ENCODE measurements at places on chromosomes 3 and 15.

DNA sequence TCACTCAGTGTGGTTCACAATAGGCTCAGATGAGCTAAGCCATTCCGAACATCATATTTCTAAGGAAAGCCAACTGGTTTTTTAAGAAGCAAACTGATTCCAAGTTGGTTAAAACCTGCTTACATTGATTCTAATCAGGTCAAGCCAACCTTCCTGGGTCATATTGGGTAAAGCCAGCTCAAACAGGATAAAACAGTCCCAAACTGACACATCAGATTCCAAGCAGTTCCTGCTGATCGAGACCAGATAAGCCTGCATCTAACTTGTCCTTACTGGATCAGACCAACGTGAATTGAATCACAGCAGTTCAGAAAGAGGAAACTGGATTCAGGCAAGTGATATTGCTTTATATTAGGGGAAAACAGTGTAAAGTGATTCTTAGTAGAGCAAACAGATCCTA, 18.6 kb upstream of the THSD4 start:
- no peak for DNase-seq

DNA sequence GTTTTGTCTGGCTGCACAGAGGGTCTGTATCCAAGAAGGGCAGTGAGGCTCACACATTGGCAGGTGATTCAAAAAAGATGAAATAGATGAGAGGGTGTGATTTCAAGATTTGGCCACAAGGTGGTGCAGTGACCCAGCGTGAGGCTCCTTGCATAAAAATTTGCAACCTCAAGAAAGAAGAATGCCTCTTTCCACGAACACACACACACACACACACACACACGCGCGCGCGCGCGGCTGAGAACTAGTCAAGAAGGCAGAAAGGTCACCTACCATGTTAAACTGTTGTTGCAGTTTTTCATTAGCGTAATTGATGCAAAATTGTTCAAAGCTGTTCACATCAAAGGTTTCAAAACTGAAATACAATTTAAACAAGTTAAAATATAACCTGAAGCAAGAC, 39.2 kb downstream of the MYO5C start:
- DNase-seq = peak; percentile 47

DNA sequence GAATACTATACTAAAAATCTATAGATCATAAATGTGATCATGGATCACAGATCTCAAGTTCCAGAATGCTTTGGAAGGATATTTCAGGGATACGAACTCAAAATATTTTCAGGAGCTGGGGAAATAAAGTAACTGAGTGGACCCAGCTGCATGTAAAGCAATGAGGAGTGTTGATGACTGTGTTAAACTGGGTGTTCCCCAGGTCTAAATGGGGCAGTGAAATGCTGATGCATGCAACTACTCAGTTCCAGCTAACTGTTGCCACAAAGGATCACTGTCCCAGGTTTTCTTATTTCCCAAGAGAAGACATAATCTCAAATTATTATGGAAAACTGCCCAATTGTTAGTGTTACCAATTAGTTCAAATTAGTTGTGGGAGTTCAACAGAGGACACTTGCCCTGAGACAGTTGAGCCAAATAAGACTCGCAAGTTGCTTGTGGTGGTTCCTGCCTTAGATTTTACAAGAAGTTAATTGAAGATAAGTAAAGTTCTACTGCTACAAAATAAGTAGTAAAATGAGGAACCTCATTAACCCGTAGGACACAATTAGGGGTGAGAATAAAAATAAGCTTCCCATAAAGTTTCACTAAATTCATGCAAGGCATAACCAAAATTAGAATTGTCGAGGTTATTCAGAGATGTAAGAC, 66.3 kb upstream of the IL12A start:
- DNase-seq = no peak

- DNase-seq = no peak
Measured at GRCh38 chr3:194986208-194987043, 284.5 kb downstream of the XXYLT1 start.

DNA sequence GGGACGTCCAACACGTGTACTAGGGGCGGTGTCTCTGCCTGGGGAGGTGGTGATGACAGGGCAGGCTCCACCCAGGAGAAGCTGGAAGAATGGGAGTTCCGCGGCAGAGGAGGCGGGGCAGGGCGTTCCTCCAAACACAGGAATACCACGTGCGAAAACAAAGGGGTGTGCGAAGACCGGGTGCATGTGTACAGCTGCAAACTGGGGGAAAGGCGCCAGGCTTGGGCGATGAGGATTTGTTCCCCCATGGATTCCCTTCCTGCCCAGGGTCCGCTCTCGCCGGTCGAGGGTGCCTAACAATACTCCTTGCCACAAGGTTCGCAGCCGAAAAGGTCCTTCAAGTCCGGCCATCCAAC, 500 bp upstream of the ZSCAN2 start:
- peak; percentile 58 for DNase-seq

- no peak for DNase-seq
Measured at GRCh38 chr3:127768346-127769008, 53.8 kb downstream of the MGLL start.

GRCh38 chr15:51816611-51817010, 12.8 kb upstream of the TMOD3 start:
- no peak for DNase-seq

DNA sequence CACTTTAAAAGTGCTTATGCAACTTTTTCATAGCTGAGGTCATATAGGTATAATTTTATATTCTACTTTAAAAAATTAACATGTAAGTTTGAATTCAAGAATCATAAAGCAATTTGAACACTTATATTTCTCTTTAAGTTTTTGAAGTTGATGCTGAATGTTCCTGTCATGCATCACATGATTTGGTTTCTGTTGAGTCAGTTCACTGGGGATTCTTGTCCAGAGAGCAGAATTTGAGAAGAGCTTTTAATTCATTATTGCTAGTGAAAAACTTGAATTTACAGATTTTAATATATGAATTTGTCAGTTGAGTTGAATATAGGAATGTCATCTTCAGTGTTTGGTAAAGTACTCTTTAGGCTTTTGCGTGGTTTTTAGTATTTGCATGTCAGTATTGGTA, 7.9 kb downstream of the SLC25A26 start:
- DNase-seq = no peak

DNA sequence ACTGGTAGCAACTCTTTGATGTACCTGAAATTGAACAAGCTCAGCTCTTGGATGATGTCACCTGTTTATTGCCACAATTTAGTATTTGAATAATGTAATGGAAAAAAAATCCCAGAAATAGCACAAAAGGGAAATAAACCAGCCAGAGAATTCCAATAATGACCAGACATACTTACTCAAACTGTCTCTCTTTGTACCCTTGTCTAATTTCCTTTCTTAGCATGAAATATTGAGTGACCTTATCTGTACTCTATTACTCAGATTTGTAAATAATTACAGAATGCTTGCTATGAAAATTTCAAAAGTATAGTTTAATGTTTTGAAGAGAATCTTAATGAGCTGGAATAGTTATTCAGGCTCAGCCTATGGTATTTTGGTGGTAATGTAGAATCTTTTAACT, 555.4 kb upstream of the SGO1 start:
- DNase-seq = no peak

DNA sequence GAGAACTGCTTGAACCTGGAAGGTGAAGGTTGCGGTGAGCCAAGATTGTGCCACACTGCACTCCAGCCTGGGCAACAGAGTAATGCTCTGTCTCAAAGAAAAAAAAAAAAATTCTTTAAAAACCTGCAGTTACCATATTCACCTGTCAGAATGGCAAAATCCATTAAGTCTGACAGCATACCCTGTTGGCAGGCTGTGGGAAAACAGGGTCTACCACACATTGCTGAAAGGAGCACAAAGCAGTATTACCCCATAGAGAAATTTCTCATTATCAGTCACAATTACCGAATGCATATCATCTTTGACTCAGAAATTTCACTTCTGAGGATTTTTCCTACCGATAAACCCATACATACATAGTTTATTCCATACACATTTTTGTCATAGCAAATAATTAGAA, 264.1 kb upstream of the SLCO3A1 start:
- DNase-seq = no peak

- DNase-seq = no peak
Measured at GRCh38 chr15:76398317-76399104, 61.9 kb downstream of the ISL2 start.

GRCh38 chr3:50136714-50137405, 18.3 kb upstream of the SEMA3F start:
- DNase-seq = no peak

DNA sequence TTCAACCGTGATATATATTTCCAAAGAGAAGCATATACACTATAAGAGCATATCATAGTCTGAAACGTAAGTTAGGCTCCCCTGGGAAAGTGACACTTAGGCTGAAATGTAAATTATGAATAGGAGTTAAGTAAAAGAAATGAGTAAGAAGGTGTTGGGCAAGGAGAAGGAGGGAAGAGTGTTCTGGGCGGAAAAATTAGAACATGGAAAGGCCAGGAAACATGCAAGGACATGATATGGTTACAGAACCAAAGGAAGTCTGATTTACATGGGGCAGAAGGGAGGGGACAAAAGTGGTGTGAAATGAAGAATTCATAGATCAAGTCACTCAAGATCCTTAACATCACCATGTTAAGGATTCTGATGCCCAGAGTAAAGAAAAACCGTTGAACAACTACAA, 75.2 kb downstream of the SCAPER start:
- no peak for DNase-seq

DNA sequence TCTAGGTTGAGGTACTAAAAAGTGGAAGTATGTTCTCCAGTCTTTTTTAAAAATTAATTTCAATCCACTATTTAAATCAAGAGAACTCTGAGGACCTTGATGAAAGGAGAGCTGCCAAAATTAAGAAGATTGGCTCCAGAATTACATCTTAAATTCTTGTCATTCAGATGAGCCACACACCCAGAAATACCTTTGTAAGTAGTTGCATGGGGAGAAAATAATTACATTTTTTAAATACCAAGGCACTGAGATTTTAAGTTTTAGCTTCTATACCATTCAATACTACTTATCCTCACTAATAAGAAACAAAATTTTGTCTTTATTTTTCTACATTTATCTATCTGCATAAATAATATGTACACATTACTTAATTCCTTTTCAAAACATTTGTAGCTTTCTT, 1132.8 kb downstream of the OTOL1 start:
- no peak for DNase-seq

- no peak for DNase-seq
Measured at GRCh38 chr3:46463120-46463867, 1.4 kb downstream of the LTF start.

- DNase-seq = no peak
Measured at GRCh38 chr15:96326328-96327154, 4.0 kb upstream of the NR2F2 start.

GRCh38 chr3:186775999-186776398, 7.4 kb upstream of the EIF4A2 start:
- DNase-seq = no peak

DNA sequence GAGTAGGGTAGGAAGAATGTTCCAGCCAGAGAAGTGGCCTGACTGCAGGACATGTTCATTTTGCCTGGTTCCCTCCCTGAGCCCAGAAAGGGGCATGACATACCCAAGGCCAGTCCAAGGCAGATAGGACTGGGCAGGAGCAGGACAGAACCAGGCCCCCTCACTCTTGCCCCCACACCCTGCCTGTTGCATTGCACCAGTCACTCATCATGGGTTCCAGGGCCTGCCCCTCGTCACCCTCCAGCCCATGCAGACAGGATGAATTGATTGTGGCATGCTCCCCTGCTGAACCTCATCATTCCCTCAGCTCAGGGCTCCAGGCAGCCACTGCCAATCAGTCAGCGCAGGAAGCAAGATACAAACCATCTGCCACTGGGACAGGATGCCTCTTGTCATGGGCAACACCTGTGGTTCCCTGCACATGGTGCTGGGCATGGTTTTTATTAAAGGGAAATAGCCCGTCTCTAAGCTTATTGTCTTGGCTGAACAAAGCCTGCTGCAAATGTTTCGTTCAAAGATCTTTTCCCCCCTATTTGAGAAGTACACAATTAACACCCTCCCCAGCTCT, 48.9 kb downstream of the RASGRF1 start:
- no peak for DNase-seq

- no peak for DNase-seq
Measured at GRCh38 chr3:89908711-89909213, 801.3 kb downstream of the EPHA3 start.

DNA sequence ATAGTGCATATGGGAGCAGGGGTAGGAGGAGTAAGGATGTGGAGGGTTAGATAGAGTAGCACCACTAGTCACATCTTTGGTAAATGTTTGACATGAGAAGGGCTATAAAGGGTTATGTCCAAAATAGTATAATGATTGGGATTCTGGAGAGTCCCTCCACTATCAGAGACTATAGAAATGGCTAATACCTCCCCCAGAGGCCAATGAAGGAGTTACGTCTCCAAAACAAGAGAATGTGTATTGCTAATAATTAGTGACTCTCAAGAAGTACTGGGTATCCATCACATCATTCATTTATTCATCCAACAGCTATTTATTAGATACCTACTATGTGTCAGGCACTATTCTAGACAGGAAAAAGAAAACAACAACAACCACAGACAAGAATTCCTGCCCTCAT, 203.7 kb upstream of the UMPS start:
- DNase-seq = no peak

- DNase-seq = no peak
Measured at GRCh38 chr3:71681224-71681668, 44.0 kb downstream of the EIF4E3 start.

GRCh38 chr15:96097661-96098060, 232.8 kb upstream of the NR2F2 start:
- no peak for DNase-seq

- DNase-seq = no peak
Measured at GRCh38 chr3:81198756-81199155, 562.7 kb downstream of the GBE1 start.

GRCh38 chr3:120344349-120344748, 4.8 kb downstream of the LRRC58 start:
- no peak for DNase-seq

- DNase-seq = no peak
Measured at GRCh38 chr3:37453393-37454389, 279.3 kb upstream of the LRRFIP2 start.

DNA sequence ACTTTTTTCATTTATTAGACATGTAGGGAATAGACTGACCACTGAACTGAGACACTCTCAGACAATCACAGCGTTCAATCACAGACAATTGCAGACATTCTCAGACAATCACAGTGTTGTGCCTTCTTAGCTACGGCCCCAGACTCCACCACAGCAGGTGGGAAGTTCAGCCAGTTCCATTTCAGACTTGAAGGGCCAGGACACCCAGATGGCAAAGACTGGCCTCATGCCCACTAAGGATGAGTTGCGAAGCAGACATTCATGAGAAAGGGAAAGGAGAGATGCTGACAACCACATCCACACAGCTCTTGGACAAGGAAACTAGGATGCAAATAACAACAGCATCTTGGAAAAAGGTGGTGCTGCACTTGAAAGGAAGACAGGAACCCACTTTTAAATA, 21.9 kb upstream of the ALDH1L1 start:
- DNase-seq = no peak

- DNase-seq = no peak
Measured at GRCh38 chr3:154967090-154967489, 113.0 kb upstream of the MME start.

- DNase-seq = no peak
Measured at GRCh38 chr3:167651826-167652225, 1.9 kb downstream of the WDR49 start.
